ENCODE measurements at places on chromosomes 16 and 17.

- peak; percentile 80 for DNase-seq
These were observed 76.3 kb downstream of the KSR1 start for GRCh38 chr17:27532269-27533263.

GRCh38 chr16:11977376-11978041, 975 bp downstream of the SNX29 start:
- no peak for DNase-seq

DNA sequence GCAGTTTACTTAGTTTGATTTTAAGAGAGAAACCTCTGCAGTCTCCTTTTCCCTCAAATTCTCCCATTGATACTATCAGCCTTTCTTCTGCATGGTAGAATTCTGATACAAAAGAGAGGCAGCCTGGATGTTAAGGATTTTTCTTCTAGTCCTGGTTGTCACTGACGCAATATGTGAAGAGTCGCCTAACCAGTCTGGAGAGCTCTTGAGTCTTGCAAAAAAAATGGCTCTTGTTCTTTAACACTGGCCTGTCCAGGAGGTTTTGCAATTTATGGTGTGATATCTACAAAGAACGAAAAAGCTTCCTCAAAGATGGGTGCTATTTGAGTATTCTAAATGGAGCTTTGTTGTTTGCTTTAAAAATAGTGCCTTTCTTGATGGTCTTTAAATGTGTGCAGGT, 28.9 kb downstream of the COX10 start:
- DNase-seq: peak; percentile 13

- no peak for DNase-seq
These were observed 20.4 kb downstream of the SOCS1 start for GRCh38 chr16:11235703-11235991.

GRCh38 chr17:80328634-80329380, 68.2 kb downstream of the RNF213 start:
- peak; percentile 14 for DNase-seq

All from hematopoietic multipotent progenitor cell treated with erythropoietin and hydrocortisone succinate and interleukin-3 and kit ligand, for 6 days (in vitro differentiated cells).